ENCODE measurements at places on chromosomes 16 and 17.

DNA sequence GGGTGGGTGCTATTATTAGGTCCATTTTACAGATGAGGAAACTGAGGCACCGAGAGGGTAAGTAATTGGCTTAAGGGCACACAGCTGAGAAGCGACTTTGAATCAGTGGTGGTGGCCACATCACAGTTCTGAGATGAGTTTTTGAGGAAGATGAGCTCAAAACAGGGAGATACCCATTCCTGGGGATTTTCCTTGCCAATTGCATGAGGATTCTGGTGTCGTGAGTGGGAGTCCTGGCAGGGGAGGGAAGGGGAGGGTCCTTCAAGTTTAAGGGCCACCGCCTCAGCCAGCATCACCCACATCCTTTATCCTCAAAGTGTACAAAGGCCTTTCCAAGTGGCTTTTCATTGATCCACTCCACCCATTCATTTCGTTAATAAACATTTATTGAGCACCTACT lies 45.3 kb downstream of the IL21R start:
- DNase-seq: no peak

- no peak for DNase-seq
Measured at GRCh38 chr16:8818504-8819270, 21.0 kb downstream of the PMM2 start.

DNA sequence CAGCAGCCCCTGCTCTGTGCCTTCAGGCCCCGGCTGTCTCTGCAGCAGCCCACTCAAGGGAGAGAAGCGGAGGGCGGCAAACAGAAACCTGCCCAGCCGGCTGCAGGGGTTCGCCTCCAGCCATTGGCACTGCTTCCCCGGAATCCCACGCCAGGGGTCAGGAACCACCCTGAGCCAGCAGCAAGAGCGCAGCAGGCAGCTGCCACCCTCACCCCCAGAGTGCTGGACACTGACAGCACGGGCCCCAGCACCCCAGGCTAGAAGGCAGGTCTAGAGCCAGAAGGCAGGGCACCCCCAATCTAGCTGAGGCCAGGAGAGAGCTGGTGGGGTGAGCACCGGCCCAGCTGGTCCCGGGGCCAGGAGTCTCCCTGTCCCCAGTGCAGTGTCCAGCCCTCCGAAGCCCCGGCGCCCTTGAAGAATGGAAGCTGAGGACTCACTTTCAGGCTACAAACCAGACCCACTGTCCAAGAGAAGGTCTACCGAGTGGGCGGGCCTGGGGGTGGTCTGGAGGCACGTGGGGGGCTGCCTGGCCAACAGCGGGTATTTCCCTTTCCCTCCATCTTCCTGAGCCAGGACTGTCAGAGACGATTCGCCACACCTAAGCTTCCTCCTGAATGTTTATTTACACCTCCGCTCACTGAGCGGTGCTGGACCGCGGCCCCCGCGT lies 8.4 kb downstream of the UBALD2 start:
- no peak for DNase-seq

GRCh38 chr17:59607817-59608403 lies 11.8 kb upstream of the CLTC start:
- DNase-seq: no peak

GRCh38 chr16:30186782-30187555 lies 3.6 kb downstream of the CORO1A start:
- DNase-seq: no peak

DNA sequence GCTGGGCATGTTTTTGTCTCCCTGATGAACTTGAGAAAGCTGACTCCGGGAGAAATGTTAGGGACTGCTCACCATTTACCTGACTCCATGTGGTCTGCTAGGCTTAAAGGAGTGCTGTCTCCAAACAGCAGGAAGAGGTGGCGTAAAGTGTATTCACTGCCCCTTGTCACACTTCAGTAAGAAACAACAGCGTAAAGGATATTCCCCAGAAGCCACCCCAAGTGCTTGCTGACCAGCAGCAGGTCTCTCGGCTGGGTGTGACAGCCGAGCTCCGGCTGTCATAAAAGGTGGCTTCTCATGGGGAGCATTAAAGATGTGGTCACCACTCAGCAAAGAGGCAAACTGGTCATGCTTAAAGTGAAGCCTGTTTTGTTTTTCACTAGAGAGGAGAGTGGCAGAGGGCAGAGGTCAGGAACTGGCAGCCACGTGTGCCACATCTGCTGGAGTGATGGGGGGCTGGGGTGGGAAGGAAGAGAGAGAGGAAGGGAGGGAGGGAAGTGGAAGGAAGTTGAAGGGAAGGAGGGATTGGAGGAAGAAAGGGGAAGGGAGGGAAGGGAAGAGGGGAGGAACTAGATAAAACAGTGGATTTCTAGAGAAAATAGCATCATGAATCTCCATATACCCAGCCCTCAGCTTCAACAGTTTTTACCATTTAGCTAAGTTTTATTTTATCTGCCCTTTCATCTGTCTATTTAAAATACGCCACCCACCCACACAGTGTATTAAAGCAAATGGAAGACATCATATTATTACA lies 119.3 kb downstream of the CLEC16A start:
- no peak for DNase-seq

GRCh38 chr16:56233795-56234566 lies 42.7 kb downstream of the GNAO1 start:
- no peak for DNase-seq

DNA sequence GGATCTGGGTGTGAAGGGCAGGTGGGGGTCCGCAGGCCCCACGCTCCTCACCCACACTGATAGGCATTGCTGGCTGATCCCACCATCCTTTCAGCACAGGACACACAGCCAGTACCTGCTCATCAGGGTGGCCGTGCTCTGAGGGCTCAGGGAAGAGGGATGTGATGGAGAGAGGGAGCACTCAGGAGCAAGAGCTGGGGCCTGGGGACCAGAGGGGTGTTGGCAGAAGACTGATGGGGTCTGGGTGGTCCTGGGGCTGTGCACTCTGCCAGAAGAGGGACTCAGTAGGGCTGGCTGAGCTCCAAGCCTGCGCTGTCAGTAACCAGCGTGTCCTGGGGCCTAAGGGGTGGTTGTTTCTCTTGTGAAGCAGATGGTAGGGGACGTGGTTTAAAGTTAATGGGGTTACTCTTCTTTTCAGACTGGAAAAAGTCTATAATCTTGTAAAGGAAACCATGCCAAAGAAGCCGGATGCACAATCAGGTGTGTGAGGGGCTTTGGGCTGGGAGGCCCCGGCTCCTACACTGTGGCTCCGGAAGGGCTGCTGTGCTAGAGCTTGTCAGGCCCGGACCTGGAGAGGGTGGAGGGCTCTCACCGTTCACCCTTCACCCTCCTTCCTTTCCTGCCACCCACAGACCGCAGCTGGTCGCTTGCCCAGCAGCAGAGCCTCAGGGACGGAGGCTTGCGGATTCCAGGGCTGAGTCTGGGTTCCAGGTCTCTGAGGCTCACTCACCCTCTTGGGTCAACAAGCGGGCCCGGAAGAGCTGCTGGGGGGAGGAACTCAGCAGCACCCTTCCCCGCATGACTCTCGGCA lies 27.8 kb downstream of the POLR3E start:
- no peak for DNase-seq

DNA sequence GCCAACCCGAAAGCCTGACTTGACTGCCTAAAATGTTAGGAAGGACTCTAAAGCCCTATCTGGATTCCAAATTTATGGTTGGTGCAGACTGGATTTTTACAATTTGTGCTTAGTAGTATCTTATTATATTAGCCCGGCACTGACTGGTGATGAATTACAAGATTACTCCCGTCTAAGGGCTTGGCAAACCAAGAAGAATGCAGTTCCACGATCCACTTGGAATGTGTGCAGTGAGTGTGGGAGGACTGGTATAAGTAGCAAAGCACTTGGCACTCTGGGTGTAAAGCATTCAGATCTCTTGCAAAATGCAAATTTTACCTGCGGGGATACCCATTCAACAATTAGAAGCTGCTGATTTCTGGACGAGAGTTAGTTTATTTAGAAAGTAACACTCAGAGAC lies 539.4 kb downstream of the MAF start:
- DNase-seq: no peak

DNA sequence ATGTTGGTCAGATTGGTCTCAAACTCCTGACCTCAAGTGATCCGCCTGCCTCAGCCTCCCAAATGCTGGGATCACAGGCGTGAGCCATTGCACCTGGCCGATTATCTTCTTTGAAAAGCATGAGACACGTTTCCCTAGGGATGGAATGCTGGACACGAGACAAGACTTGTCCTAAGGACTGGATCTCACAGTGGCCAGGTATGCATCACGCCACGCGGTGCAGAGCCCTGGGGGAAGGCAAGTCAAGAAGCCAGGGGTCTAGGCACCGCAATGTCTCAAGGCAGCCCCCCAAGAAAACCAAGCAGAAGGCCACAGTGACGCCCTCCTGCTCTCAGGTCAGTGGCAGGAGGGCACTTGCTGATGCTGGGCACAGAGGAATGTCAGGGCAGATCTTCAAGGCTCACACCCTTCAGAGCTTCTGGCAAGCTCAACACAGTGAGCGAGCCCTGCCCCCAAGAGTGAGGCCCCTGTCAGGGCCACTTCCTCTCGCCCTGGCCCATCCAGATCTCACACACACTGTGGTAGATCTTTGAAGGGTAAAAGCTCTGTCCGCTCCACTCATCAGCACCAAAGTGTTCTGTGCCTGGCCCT lies 134.7 kb downstream of the ZNF778 start:
- DNase-seq: no peak

DNA sequence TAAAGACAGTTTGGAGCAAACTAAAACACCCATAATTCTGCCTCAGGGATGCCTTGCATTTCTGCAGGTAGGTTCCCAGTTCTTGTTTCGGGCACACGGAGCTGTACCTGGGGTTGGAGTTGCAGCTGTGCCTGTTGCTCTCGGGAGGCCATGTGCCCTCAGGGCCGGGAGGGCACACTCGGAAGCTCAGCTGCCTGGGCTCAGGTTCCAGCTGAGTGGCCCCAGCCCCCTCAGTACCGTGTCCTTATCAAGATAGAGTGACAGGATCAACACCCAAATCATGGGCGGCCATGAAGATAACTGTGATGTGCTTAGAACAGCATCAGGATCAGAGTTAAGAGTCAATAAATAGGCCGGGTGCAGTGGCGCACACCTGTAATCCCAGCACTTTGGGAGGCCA lies 107.9 kb downstream of the SNX29 start:
- no peak for DNase-seq

DNA sequence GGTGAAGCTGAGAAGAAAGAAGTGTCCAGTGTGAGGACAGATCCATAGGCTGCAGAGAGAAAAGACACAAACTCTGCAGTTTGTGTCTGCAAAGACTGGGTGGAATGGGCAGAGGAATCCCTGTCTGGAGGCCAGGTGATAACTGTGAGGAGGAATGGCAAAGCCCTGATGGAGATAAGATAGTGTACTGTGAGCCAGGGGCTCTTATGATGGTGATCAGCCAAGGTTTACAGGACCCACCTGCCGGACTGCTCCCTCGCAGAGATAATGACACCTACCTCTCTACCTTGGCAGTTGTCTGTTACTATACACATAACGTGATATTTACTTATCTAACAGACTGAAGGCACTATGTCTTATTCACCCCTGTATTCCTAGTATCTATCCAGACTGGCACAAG lies 92.6 kb upstream of the ASIC2 start:
- DNase-seq: no peak

- no peak for DNase-seq
Measured at GRCh38 chr16:87582216-87582965, 19.9 kb upstream of the JPH3 start.

- no peak for DNase-seq
Measured at GRCh38 chr16:57688987-57689761, 5.4 kb upstream of the DRC7 start.

DNA sequence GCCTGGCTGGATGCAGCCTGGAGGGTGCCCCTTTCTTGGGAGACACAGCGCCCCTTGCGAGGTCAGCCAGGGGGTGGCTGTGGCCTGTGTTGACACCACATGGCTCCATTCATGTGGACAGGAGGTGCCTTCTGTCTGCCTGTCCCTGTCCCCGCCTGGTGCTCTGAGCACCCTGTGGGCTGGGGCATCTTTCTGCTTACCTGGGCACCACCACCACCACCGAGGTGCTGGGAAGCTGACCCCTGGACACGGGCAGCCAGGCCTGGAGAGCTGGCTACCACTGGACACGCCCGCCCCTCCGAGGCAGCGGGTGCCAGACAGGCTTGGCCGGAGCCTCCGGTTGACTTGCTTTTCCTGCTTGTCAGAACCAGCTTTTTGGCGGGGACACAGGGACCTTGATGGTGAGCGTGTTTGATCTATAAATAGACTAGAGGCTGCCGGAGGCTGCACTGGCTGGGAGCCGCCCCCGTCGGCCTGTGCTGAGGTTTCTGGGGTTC lies 121.3 kb upstream of the GSE1 start:
- DNase-seq: no peak

DNA sequence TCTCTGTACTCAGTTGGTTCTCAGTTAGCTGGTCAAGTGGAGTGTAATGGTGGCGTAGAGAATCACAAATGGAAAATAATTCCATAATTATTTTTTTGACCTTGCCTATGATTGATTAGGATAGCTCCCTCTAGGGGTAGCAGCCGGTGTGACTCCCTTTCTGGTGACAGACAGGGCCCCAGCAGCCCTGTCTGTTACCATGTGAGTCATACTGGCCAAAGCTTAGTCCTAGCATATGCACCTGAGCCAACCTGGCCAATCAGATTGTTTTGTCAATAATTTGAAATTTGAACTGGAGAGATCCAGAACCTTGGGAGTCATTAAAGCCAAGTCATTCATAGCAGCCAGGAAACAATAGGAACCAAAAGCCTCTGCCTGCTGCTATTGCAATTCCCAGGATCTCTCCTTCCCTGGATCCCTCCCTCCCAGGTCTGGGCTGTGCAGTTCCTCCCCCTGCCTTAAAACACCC lies 5.6 kb downstream of the PNPO start:
- DNase-seq: peak; percentile 21

DNA sequence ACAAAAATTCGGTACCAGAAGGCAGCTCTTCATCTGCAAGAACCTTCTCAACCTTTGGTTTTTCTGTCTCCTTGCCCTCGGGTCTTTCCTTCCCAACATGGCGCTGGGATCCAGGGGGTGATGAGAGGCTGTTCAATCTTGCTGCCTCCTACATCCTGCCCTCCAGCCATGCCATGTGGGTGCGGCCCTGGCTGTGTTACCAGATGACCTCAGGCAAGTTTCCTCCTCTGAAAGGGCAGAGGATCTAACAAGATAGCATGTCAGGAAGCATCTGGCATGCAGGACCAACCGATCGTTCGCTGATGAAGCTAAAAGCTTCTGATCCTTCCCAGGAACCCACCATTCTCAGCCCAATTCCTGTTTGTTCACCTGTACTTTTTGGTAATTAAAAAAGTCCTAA lies 36.8 kb upstream of the BCAR1 start:
- DNase-seq: no peak

GRCh38 chr17:48439110-48439850 lies 9.3 kb upstream of the SKAP1 start:
- DNase-seq: no peak

GRCh38 chr17:82378741-82379021 lies 7.1 kb downstream of the UTS2R start:
- no peak for DNase-seq

- DNase-seq: no peak
Measured at GRCh38 chr17:29716566-29716965, 93.9 kb upstream of the CORO6 start.

DNA sequence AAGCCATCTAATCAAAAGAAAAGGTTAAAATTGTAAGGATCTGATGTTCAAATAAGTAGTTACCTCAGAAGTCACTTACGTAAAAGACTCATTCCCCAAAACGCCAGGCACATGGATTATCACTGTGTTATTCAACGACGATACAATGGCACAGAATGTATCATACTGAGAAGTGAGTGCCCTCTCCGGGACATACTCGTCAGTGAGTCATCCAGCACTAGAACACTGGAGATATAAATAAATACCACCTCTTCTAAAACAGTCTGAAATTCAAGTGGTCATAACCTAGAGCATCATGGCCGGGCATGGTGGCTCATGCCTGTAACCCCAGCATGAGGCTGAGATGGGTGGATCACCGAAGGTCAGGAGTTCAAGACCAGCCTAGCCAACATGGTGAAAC lies 24.9 kb downstream of the USP31 start:
- no peak for DNase-seq
